ENCODE measurements at places on chromosomes 6 and 20.

GRCh38 chr20:52410182-52410647 is 218.6 kb upstream of the ZFP64 start:
- no peak for DNase-seq

DNA sequence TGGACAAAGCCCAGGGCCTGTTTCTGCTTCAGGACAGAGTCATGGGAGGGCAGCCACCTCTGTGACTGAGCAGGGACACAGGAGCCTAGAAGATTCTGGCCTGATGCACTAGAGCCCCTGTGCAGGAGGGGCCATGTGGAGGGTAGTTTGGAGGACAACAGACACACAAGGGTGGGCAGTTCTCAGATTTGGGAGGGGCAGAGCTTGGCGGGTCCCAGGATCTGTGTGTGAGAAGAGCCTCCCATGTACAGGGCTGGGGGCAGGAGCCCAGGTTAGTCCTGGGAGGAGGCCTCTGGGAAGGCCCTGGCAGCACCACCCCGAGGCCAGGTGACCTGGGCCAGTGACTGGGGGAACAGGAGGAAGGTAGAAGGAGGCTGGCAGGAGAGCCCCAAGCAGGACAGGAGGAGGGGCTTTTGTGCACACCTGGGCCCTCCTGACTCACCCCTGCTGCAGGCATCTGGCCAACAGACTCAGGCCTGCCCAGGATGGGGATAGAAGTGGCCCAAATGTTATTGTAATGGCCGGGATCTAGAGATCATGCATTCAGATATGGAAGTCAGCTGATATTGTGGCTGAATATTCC is 1.4 kb upstream of the ULBP3 start:
- DNase-seq: no peak

- no peak for DNase-seq
Measured at GRCh38 chr6:5266423-5266822, 5.1 kb downstream of the FARS2 start.

GRCh38 chr6:14882394-14883026 is 363.4 kb upstream of the JARID2 start:
- DNase-seq: no peak

DNA sequence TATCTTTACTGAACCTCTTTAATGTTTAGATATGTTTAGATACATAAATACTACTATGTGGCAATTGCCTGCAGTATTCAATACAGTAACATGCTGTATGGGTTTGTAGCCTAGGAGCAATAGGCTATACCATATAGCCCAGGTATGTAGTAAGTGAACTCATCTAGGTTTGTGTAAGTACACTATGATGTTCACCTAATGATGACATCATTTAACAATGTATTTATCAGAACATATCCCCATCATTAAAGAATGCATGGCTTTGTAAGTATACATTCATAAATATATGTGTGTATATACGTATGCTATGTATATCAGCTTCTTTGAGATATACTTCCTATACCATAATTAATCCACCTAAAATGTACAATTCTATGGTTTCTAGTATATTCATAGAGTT is 631.2 kb upstream of the MAN1A1 start:
- DNase-seq: no peak

GRCh38 chr6:145749632-145750031 is 14.3 kb upstream of the EPM2A start:
- peak; percentile 28 for DNase-seq

- DNase-seq: no peak
Measured at GRCh38 chr6:148520109-148520841, 177.6 kb downstream of the SASH1 start.

- DNase-seq: no peak
Measured at GRCh38 chr6:92176666-92177065, 1242.7 kb downstream of the EPHA7 start.

DNA sequence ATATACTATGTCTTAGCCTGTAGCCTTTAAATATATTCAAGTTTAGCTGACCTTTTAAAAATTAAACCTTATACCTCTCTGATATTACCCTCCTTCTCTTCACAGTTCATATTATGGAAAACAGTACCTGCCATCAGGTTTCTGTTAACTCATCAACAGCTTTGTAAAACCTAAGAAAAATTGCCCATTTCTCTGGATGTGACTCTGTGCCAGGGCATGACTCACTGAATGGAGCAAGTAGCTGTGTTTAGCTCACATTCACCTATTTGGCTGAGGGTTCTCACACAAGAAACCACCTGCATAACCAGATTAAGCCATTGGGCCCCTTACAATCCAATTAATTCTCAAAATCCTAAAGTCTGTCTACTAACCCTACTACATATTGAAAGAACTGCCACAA is 678.8 kb upstream of the MARCKS start:
- peak; percentile 18 for DNase-seq

- no peak for DNase-seq
Measured at GRCh38 chr6:43318011-43318410, 9.4 kb upstream of the CRIP3 start.

GRCh38 chr6:68343901-68344300 is 291.2 kb upstream of the ADGRB3 start:
- peak; percentile 45 for DNase-seq

DNA sequence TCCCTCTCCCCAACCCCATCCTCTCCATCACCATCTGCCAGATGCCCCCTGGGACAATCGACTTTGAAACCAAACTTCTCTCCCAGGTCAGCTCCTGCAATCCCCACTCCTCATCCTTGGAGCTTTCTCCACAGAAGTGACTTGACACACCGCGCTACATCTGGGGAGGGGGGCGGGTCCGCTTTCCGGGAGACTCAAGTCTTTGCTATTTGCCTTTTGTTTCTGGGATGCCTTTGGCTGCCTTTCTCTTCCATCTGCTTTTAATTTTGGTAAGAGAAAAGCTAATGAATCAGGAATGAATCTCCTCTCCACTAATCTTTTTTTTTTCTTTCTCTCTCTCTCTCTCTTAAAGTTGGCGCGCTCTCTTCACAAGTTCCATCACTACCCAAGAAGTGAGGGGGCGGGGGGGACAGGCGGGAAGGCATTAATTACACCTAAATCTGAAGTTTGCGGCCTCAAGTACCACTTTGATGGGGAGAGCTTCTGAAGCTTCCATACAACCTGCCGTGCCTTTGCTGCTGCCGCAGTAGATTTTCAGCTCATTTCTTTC is 664 bp upstream of the TPBG start:
- peak; percentile 90 for DNase-seq

- no peak for DNase-seq
Measured at GRCh38 chr20:49697071-49697470, 16.6 kb downstream of the B4GALT5 start.

DNA sequence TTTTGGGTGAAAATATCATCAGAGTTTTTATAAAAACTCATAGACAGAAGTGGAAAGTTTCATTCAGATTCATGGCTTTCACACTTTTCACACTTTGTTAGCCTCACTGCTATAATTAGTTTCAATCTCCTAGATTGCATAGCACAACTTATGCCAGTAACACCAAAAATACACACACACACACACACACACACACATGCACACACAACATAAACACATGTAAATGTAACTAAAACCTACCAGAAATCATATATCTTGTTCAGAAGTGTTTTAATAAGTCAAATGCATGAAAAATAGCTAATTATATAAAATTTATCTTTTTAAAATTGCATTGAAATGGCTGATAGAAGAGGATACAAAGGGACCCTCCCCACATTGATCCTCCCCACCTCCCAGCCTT is 347.8 kb upstream of the SLC35B3 start:
- DNase-seq: no peak
